K562 (cell line): ENCODE measurements at places on chromosomes 2 and 18.

- no peak overlapping the region for H3K4me3 ChIP-seq
- DNase-seq: no peak
- no peaks in the 10 kb centered on the region for H3K36me3 ChIP-seq
- H3K27me3 ChIP-seq: no peaks in the 10 kb centered on the region
- no peaks in the 10 kb centered on the region for H3K4me1 ChIP-seq
- no peak overlapping the region for H3K27ac ChIP-seq
Observed at GRCh38 chr2:114231921-114232320, 210.5 kb upstream of the DPP10 start.

GRCh38 chr2:181876614-181877063, 14.9 kb upstream of the ITPRID2 start:
- no peak overlapping the region for H3K4me3 ChIP-seq
- no peaks in the 10 kb centered on the region; the same call in 2 of the 3 replicates for H3K4me1 ChIP-seq
- no peak overlapping the region; the same call in 2 of the 3 replicates for H3K27ac ChIP-seq
- no peak for DNase-seq
- H3K27me3 ChIP-seq: no peaks in the 10 kb centered on the region

- DNase-seq: no peak
Observed at GRCh38 chr18:21636769-21637168, 24.7 kb downstream of the SNRPD1 start.

DNA sequence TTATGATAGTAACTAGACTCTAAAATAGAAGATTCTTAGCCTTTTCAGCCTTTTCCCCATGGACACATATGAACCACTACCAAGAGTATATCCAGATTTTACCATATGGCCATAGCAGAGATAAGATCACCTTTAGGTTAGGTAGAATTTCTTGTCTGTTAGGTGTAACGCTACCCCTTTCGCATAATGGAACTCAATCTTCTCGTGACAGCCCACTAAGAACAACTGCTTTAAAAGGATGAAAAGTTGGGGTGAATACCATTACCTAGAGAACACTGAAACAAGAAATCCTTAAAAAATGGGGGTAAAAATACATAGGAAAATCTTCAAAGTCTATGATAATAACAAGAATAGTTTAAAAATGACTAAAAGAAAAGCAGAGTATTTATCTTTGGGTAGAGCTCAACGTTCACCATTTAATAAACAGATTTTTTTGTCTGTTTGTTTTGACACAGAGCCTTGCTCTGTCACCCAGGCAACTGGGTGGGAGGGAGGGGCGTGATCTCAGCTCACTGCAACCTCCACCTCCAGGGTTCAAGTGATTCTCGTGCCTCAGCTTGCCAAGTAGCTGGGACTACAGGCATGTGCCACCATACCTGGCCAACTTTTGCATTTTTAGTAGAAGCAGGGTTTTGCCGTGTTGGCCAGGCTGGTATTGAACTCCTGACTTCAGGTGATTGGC, 67.2 kb downstream of the VIL1 start:
- no peaks in the 10 kb centered on the region for H3K4me1 ChIP-seq
- H3K27me3 ChIP-seq: no peaks in the 10 kb centered on the region
- no peak overlapping the region for H3K4me3 ChIP-seq
- DNase-seq: no peak
- no peak overlapping the region for H3K27ac ChIP-seq

DNA sequence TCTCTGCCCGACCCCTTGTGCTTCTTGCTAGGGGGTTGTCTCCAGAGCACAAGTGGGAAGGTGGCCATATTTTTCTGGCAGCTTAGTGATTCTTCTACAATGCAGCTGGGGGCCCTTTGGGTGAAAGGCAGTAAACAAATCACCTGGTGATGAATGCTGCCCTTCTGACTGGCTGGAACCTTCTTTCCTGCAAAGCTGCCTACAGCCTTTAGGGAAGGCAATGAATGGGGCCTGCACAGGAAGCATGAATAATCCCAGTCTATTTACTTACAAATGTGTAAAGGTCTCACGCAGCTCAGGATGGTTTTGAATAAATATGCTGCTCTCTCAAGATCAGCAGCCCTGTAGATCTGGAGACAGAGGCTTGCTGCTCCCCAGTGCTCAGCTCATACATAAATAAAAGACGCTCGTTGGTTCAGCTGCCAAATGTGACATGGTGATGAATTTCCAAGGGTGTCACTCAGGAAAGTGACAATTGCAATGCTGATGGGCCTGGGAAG, 289.2 kb downstream of the TDRD15 start:
- no peaks in the 10 kb centered on the region for H3K36me3 ChIP-seq
- H3K27me3 ChIP-seq: no peaks in the 10 kb centered on the region
- H3K4me3 ChIP-seq: no peak overlapping the region
- H3K27ac ChIP-seq: no peak overlapping the region
- H3K4me1 ChIP-seq: no peaks in the 10 kb centered on the region
